ENCODE measurements at places on chromosomes 16 and 17. TPM values are rescaled to one million over a fixed set of nuclear protein-coding genes. Genes with fewer than 3 reads are reported as not detected.

The SDK2 gene
- not detected for total RNA-seq

The SLC6A2 gene
- total RNA-seq = 0.38 TPM

The CCL17 gene
- total RNA-seq = not detected

The SLC43A2 gene
- 8.3 TPM for total RNA-seq

The UNC45B gene
- total RNA-seq = under 0.01 TPM

The TMEM170A gene
- 29.1 TPM for total RNA-seq

The CALB2 gene
- not detected for total RNA-seq

The HS3ST2 gene
- total RNA-seq = not detected

The ST6GALNAC1 gene
- not detected for total RNA-seq

The CA5A gene
- total RNA-seq = not detected

The MYH13 gene
- not detected for total RNA-seq

The SLC35G6 gene
- total RNA-seq = not detected

The TPPP3 gene
- not detected for total RNA-seq

The AGRP gene
- not detected for total RNA-seq

The C16orf95 gene
- total RNA-seq = 2.2 TPM

The ATP2C2 gene
- total RNA-seq = under 0.01 TPM

The TTC19 gene
- 40.2 TPM for total RNA-seq

The IRX3 gene
- 0.25 TPM for total RNA-seq

The TMC7 gene
- total RNA-seq = 6.6 TPM

The TBC1D3C gene
- total RNA-seq = not detected

The NACA2 gene
- total RNA-seq = not detected

The JPH3 gene
- total RNA-seq = 0.44 TPM

The TLCD3B gene
- 0.16 TPM for total RNA-seq

The LITAFD gene
- not detected for total RNA-seq

The GPR179 gene
- total RNA-seq = not detected

The PHOSPHO1 gene
- not detected for total RNA-seq

Data from bladder microvascular endothelial cell (primary cell).